GM13977 (cell line): ENCODE measurements at places on chromosomes 1 and 21.
A peak's percentile ranks its signal among the peaks of the same experiment; 100 is the strongest.

DNA sequence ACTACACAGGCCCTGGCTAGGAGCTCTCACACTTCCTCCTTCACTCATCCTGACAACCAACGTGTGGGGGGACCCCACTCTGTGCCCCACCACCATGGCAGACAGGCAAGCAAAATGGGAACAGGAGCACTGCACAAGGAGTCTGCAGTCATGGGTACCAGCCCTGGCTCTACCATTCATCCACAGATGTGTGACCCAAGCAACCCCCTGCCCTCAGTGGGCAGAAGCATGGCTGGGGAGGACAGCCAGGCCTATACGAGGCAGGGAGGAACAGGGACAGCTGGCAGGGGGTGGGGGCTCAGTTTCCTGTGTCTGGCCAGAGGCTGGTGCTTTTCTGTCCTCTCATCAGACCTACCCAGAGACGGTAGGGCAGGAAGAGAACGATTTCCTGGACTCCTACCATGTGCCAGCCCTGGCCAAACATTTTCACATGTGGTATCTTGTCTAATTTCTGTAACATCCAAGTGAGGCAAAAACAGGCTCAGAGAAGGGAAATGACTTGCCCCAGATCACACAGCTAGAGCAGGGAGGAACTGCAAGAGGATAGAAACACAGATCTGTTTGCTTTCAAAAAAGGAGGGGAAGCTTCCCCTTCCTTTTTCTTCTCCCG, 178.0 kb downstream of the HIVEP3 start:
- no peak for DNase-seq

DNA sequence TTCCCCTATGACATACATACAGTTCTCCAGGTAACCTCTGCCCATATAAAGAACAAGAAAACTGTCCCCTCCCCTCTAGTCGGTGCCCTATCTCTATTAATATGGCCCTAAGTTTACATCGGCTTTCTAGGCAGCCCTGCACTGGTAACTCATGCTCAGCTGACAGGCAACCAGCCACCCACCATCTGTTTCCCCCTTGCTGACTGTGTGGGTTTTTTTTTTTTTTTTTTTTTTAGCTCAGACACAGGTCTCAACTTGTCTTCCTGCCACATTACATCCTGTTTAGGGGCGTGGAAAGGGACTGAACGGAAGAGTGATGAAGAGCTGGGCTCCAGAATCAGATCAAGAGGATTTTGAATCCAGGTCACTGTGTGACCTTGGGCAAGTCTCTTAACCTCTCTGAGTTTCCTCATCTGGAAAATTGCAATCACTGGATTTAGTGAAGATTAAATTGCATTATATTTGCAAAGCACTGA, 14.0 kb downstream of the LAPTM5 start:
- peak; percentile 78 for DNase-seq

GRCh38 chr1:235821361-235821981, 45.2 kb downstream of the LYST start:
- no peak for DNase-seq

GRCh38 chr1:90045853-90046563, 51.1 kb downstream of the ZNF326 start:
- no peak for DNase-seq

DNA sequence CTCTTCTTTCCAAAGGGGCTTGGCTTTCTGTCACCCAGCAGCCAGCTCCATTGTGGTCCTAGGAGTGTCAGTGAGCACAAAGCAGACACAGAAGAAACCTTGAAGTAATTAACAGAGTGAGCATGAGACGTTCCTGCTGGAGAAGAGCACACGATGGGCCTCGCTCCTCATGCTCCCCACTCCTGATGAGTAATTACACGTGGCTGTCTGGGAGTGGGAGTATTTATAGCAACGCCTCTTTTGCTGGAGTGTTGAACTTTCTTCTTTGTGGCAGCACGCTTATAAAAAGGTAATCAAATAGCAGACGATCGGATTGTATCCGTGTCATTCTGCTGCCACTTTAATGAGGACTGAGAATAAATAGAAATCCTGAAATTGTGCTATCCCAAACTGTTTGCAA, 185.8 kb downstream of the CAMTA1 start:
- DNase-seq: no peak

GRCh38 chr1:94416901-94417727, 1.1 kb upstream of the ABCD3 start:
- no peak for DNase-seq

GRCh38 chr1:10680487-10680886, 116.0 kb downstream of the CASZ1 start:
- no peak for DNase-seq

DNA sequence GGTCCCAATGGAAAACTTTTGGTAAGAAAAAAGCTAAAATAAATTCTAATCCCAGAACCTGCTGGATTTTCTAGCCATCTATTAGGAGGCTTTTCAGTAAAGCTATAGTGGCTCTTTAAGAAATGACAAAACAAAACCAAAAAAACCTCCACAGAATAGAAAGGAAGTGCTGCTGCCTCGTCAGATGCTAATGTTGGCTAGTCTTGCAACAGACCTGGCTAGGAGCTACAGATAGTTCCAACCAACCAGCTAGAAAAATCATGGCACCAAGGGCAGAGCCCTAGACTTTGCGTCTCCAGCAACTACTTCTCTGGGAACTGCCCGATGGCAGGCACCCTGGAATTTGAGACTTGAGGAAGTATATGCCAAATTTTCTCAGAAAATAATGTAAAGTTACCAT, 7.6 kb downstream of the CD101 start:
- DNase-seq: no peak
